ENCODE measurements at places on chromosomes 3 and 15. TPM values are rescaled to one million over a fixed set of nuclear protein-coding genes. Genes with fewer than 3 reads are reported as not detected.

Gene ALPK3
- total RNA-seq, result 0.56 TPM

DNA sequence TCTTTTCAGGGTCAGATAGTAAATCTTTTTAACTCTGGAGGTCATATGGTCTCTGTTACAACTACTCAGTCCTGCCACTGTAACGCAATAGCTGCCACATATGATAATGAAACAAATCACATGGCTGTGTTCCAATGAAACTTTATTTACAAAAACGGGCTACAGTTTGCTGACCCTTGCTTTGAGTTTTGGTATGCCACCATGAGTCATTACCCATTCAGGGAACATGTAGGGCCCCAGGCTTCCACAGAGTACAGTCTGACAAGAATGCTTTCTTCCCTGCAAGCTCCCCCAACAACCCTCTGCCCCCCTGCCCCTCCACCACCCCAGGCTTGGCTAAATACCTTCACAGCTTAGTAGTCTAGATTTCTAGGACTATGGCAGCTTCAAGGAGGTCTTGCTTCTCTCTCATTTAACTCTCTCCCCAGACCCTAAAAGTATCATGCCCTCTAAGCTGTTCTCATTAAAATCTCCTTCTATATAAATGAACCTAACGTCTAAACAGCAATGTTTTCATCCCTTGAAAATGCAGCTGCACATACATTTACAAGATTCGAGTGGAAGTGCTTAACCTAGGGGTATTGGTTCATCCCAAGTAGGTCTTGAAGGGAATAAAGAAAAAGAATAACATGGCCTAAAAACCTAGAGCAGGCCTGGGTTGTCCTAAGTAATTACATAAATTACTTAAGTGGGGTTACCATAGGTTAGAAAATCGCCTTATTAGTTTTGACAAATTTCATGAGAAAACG lies 117.8 kb upstream of the PRICKLE2 start:
- peaks cover 77% of the 10 kb centered on the region for H3K4me1 ChIP-seq
- DNase-seq, result no peak
- no peak overlapping the region for H3K4me3 ChIP-seq
- no peaks in the 10 kb centered on the region for H3K27me3 ChIP-seq
- peaks cover 2% of the 10 kb centered on the region for H3K36me3 ChIP-seq

- no peaks in the 10 kb centered on the region for H3K4me1 ChIP-seq
- H3K27ac ChIP-seq, result no peak overlapping the region
- H3K4me3 ChIP-seq, result no peak overlapping the region
- no peaks in the 10 kb centered on the region for H3K27me3 ChIP-seq
Observed at GRCh38 chr3:42632146-42632545, 21.4 kb upstream of the ZBTB47 start.

Gene GCSAM
- not detected for total RNA-seq

GRCh38 chr3:13115991-13116390 lies 42.8 kb upstream of the IQSEC1 start:
- H3K4me1 ChIP-seq, result no peaks in the 10 kb centered on the region
- no peak overlapping the region for H3K27ac ChIP-seq
- H3K4me3 ChIP-seq, result no peak overlapping the region
- peaks cover 74% of the 10 kb centered on the region for H3K27me3 ChIP-seq

DNA sequence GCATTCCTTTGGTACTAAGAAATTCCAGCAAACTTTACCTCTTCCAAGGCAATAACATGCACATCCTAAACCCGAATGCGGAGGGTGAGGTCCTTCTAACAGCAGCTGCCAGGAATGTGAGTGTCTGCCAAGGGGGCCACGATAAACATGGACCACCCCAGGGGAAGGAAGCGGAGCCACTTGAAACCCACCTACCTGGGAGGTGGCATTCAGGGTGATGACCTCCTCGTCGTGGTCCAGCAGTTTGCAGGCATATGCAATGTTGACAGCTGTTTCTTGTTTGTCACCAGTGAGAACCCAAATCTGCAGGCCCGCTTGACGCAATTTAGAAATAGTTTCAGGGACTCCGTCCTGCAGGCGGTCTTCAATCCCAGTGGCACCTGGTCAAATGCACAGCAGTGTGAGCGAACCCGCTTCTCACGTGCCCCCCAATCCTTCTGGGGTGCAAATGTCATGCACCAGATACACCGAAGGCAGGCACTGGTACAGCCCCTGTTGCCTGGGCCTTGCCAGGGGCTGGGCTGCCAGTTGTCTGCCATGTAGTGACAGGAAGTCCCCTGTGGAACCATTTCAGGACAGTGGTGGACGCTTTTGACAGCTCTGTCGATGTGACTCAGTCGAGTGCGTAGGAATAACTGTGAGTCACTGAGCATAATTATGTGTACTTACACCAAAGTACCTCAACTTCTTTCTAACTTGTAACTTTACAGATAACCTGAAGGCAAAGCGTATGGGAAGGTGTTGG lies 161.2 kb downstream of the ATP10A start:
- peak; percentile 58 for DNase-seq
- H3K36me3 ChIP-seq, result peaks cover 35% of the 10 kb centered on the region
- H3K4me1 ChIP-seq, result peaks cover 37% of the 10 kb centered on the region
- H3K27me3 ChIP-seq, result no peaks in the 10 kb centered on the region

Gene NGLY1
- total RNA-seq, result 29.1 TPM

- no peaks in the 10 kb centered on the region for H3K36me3 ChIP-seq
- no peak for DNase-seq
- no peak overlapping the region for H3K4me3 ChIP-seq
Observed at GRCh38 chr15:91992945-91993344, 139.4 kb downstream of the SLCO3A1 start.

DNA sequence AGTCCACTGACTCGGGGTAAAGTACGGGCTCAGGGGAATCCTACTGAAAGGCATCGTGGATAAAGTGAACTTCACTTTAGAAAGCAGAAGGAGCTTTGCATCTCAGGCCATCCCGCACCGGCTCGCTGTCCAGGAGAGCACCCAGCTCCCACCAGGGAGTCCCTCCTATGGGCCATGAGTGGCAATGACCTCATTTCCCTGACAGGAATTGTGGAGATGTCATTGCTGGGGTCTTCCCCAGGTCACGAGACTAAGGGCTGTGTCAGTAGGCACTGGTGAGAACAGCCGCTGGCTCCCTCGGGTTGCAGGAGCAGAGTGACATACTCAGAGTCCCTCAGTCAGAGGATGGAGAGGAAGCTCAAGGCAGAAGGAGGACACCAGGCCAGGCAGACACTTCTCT lies 97.3 kb downstream of the XXYLT1 start:
- no peak overlapping the region for H3K4me3 ChIP-seq
- peaks cover 11% of the 10 kb centered on the region for H3K36me3 ChIP-seq
- DNase-seq, result no peak
- H3K4me1 ChIP-seq, result peaks cover 21% of the 10 kb centered on the region

DNA sequence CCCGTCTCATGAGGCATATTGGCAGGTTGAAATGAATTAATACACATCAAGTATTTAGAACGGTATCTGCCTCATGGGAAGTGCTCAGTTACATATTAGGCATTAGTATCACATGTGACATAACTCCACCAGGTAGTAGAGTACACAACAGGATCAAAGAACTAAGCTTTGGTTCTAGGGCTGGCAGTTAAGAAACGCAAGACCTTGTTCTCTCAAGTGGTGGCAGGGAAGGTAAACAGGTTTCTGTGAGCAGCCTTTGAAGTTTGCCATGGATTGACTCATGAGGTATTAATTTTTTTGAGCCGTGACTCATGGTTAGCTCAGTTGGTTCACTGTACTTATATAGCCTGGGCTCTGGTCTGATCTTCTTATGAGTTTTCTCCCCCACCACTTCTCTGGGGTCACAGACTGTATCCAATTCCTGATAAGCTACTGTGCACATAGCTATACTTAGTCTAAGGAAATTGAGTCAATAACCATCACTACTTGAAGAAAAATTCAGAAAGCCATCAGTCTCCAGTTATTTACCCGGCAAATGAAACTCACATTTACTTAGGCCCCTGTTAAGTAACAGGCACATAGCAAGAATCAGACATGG lies 155.6 kb upstream of the STT3B start:
- no peaks in the 10 kb centered on the region for H3K27me3 ChIP-seq
- no peaks in the 10 kb centered on the region for H3K36me3 ChIP-seq
- H3K4me1 ChIP-seq, result peaks cover 16% of the 10 kb centered on the region
- H3K27ac ChIP-seq, result no peak overlapping the region
- no peak for DNase-seq

Gene TGM5
- total RNA-seq, result not detected

Gene CLDN16
- not detected for total RNA-seq

DNA sequence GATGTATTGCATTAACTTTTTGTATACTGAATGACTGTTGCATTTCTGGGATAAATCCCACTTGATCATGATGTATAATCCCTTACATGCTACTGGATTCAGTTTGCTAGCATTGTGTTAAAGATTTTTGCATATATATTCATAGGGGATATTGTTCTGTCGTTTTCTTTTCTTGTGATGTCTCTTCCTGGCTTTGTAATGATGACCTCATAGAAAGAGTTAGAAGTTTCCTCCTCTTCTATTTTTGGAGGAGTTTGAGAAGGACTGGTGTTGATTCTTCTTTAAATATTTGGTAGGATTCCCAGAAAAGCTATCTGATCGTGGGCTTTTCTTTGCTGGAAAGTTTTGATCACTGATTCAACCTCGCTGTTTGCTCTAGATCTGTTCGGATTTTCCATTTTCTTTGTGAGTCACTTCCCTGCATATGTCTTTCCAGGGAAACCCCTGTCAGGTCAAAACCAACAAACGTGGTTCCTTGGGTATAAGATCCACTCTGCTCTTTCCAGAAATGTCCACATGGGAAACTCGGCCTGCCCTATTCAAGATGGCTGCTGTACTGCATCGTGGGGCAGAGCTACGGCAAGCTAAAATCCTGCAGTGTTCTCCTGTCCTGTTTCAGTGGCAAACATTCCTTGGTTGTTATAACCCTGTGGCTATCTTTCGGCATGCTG lies 120.4 kb downstream of the GABRG3 start:
- no peaks in the 10 kb centered on the region for H3K36me3 ChIP-seq
- peaks cover 23% of the 10 kb centered on the region for H3K4me1 ChIP-seq
- no peaks in the 10 kb centered on the region for H3K27me3 ChIP-seq
- H3K27ac ChIP-seq, result peak overlapping the region; percentile 47
- no peak overlapping the region for H3K4me3 ChIP-seq

DNA sequence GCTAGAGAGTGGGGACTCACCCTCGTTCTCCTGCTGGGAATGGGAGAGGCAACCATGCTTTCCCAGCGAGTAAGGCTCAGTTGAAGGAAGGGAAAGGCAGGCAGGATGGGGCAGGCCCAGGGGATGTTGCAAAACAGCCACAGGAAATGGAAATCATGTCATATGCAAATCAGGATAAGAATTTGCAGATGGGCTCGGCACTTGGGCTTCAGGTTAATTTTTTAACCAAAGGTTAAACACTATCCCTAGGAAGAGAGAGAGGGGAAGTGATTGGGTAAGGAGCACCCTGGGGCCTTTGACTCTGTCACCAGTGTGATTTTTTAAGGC lies 14.6 kb upstream of the PLA2G4E start:
- no peak for DNase-seq
- H3K27me3 ChIP-seq, result peaks cover 6% of the 10 kb centered on the region
- H3K4me3 ChIP-seq, result no peak overlapping the region
- no peak overlapping the region for H3K27ac ChIP-seq
- peaks cover 17% of the 10 kb centered on the region for H3K4me1 ChIP-seq

GRCh38 chr3:58638591-58638990 lies 28.0 kb downstream of the FAM3D start:
- no peak for DNase-seq
- H3K4me3 ChIP-seq, result no peak overlapping the region
- peaks cover 2% of the 10 kb centered on the region for H3K27me3 ChIP-seq

Gene IMPDH2
- 199 TPM for total RNA-seq

DNA sequence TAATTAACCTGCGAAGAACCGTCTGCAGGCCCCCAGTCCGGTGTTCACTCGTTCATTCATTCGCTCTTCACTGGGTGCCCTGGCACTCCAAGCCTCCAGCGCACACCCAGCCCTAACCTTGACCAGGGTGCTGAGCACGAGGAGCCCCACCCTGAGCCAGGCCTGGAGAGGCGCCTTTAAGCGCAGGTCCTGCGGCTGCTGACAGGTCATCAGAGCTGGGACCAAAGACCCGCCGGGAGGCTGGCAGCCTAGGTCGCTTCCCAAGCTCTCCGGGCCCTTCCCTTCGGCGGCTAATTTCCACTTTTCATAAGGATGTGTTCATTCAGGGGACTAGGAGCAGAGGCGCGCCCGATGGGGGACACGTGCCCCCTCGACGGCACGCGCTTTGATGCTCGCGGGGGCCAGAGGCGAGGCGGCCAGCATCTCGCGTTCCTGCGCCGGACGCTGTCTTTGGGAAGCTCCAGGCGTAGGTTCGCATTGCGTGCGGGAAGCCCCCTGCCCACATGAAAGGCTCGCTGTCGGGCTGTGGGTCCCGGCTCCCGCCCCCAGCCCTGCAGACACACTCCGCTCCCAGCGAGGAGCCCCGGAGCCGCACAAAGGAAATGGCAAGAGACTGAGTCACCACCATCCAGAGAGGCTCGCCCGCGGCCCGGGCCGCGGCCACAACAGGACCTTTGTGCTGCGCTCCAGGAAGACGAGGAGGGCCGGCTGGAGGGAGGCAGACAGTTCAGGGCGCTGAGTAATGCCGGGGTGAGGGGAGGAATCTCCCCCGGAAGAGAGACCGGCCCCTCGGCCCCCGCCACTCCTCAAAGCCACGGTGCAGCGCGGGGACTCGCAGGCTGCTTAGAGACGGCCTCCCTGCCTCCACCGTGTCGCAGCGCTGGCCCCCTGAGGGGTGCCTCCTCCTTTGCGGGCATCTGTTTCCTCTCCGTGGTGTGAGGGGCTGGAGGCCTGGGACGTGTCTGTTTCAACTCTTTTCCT lies 266.4 kb upstream of the HES1 start:
- peak overlapping the region; percentile 46 for H3K27ac ChIP-seq
- peaks cover 69% of the 10 kb centered on the region for H3K4me1 ChIP-seq
- H3K36me3 ChIP-seq, result no peaks in the 10 kb centered on the region
- peak overlapping the region; percentile 50 for H3K4me3 ChIP-seq

Gene CCR3
- total RNA-seq, result not detected

DNA sequence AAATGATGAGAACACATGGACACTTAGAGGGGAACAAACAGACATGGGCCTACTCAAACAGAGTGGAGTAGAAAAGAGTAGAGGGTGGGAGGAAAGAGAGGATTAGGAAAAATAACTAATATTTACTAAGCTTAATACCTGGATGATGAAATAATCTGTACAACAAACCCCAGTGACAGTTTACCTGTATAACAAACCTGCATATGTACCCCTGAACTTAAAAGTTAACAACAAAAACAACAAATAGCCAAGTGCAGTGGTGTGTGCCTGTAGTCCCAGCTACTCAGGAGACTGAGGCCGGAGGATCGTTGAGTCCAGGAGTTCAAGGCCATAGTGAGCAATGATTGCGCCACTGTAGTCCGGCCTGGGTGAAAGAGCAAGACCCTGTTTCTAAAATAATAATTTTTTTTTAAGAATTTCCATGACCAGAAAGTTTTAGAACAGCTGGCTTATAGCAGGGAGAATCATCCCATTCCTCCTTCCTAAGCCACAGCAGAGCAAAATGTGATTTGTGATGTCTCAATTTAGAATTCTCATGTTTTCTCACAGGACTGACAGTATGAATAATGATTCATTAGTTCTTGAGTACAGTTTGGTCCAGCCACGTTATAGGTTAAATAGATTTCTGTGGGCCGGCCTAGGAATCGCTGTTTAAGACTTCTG lies 150.0 kb downstream of the ZNF609 start:
- H3K27ac ChIP-seq, result peak overlapping the region; percentile 33
- H3K4me1 ChIP-seq, result peaks cover 8% of the 10 kb centered on the region
- H3K27me3 ChIP-seq, result no peaks in the 10 kb centered on the region
- no peak for DNase-seq
- H3K36me3 ChIP-seq, result no peaks in the 10 kb centered on the region

Gene SMCO1
- not detected for total RNA-seq

Gene PTPRG
- total RNA-seq, result 45.5 TPM

- H3K4me1 ChIP-seq, result peaks cover 15% of the 10 kb centered on the region
- H3K27me3 ChIP-seq, result no peaks in the 10 kb centered on the region
- H3K27ac ChIP-seq, result no peak overlapping the region
- no peak overlapping the region for H3K4me3 ChIP-seq
- no peak for DNase-seq
- H3K36me3 ChIP-seq, result no peaks in the 10 kb centered on the region
Observed at GRCh38 chr3:59052803-59053411, 3.1 kb upstream of the CFAP20DC start.

All from chondrocyte (in vitro differentiated cells).